ENCODE measurements at places on chromosomes 2 and 18. TPM values are rescaled to one million over a fixed set of nuclear protein-coding genes. Genes with fewer than 3 reads are reported as not detected.

DNA sequence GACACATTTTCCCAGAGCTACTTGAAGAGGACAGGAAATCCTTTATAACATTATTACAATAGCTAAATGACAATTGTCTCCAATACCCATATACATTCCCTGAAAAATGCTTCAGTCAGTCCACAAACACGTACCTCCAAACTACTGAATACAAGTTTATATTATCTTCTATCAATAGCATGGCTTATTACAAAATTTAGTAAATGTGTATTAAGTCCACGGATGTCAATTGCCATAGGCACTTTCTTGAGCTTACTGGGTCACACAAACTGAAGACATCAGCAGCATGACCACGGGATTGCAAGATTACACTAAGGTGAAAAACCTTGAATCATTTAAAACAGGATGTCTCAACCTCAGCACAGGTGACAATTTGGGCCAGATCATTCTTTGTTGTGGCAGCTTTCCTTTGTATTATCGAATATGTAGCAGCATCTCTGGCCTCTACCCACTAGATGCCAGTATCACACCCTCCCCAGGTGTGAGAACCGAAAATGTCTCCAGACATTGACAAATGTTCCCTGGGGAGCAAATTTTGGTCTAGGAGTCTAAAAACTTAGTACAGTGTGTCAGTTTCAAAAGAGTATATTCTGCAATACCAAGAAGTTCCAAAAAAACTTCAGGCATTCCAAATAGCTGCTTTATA lies 1.4 kb downstream of the MBD2 start:
- H3K36me3 ChIP-seq = peaks cover 2% of the 10 kb centered on the region
- H3K27ac ChIP-seq = peak overlapping the region; percentile 97
- peak overlapping the region; percentile 97 for H3K4me3 ChIP-seq
- peaks cover 45% of the 10 kb centered on the region for H3K4me1 ChIP-seq

DNA sequence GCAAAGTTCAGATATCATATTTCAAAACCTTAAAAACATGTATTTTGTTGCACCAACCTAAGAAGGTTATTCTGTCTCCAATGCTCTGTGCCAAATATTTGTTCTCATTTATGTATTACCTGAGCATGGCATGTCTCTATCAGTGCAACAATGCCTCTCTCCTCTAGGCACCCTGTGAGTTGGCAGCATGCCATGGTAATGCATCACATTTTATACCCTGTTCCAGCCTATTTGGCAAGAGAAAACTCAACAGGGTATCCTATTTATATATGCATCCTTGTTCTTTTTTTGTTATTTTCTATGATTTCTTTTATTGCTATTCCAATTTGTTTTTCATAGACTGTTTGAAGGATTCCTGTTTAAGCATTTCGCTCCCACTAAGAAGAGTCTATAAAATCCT lies 126.3 kb upstream of the NRXN1 start:
- H3K27ac ChIP-seq = no peak overlapping the region
- H3K4me3 ChIP-seq = no peak overlapping the region
- no peaks in the 10 kb centered on the region for H3K27me3 ChIP-seq
- H3K36me3 ChIP-seq = no peaks in the 10 kb centered on the region
- no peak for DNase-seq

DNA sequence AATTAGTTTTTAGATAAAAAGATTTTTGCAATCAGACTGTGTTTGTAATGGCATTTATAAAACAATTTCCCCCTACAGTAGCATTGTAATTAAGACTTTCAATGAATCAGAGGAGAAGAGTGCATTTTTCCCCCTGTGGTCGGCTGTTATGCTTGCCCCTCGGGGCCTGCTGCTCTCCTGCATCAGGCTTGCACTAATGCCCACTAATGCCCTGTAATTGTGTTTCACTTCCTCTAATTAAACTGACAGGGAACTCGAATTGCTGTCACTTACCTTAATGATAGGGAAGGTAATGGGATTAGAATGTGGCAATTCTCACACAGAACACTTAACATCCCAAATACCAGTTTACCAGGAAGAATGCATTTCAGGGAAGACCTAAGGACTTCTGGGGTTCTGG lies 61.2 kb upstream of the LRRTM1 start:
- H3K36me3 ChIP-seq = no peaks in the 10 kb centered on the region
- no peak overlapping the region for H3K27ac ChIP-seq
- H3K4me3 ChIP-seq = no peak overlapping the region
- no peak for DNase-seq
- no peaks in the 10 kb centered on the region for H3K4me1 ChIP-seq

Gene XIRP2
- not detected for total RNA-seq

DNA sequence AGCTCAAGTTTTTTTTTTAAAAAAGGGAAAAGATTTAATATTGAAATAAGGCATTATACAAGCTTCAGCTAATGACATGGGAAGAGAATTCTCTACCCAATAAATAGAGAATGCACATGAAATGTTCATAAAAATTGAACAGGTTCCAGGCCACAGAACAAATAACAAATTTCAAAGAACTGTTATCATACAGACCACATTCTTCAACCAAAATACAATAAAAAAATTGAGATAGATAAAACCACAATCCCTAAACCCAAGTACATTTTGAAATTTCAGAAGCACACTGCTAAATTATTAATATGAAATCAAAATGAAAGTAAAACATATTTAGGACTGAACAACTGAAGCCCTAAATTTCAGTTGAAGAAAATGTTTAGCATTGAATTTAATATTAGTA lies 89.6 kb downstream of the BCL2 start:
- H3K4me1 ChIP-seq = peaks cover 59% of the 10 kb centered on the region
- H3K4me3 ChIP-seq = peak overlapping the region; percentile 74
- peak overlapping the region; percentile 98 for H3K27ac ChIP-seq

Gene DSG1
- not detected for total RNA-seq

- no peak overlapping the region for H3K27ac ChIP-seq
- no peak overlapping the region for H3K4me3 ChIP-seq
- H3K27me3 ChIP-seq = no peaks in the 10 kb centered on the region
These were observed 224.9 kb upstream of the EPAS1 start for GRCh38 chr2:46072101-46072820.

Data from T-helper 17 cell (primary cell).